ENCODE measurements at places on chromosomes 6 and 20.
A peak's percentile ranks its signal among the peaks of the same experiment; 100 is the strongest.

- DNase-seq = no peak
Measured at GRCh38 chr20:50969435-50969834, 10.8 kb downstream of the MOCS3 start.

GRCh38 chr6:169047345-169047744 lies 206.3 kb downstream of the THBS2 start:
- no peak for DNase-seq

GRCh38 chr6:24667378-24667803 lies 514 bp downstream of the ACOT13 start:
- no peak for DNase-seq

DNA sequence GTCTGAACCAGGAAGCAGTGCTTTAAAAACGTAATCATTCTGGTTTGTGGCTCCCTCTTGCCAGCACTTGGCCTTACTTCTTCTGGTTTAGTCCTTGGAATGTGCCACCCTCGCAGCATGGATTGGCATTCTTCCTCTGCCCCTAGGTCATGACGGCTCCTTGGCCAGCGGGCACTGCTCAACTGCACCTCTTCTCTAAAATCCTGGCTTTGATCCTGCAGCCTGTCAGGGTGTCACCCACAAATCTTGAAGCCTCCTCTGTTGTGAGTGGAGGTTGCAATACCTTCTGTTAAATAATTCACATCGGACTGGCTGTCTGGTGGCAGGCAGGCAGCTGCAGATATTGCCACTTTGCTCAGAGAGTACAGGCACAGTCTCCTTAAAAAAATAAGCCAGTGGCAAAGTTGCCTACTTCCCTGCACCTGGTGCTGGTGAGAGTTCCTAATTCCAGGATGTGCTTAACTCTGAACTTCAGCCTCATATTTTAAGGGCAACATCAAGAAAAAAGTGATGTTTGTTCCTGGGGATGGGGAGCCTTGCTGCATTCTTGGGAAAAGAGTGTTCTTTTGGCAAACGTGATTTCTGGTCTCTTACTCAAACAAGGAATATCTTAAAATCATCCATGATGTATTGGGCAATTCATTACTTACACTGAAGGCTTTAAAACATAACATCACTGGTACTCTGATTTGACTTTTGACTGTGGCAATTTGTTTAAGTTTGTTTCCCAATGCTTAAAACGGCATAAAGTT lies 179.8 kb downstream of the FOXA2 start:
- DNase-seq = no peak

GRCh38 chr6:44626616-44627015 lies 239.1 kb downstream of the CDC5L start:
- DNase-seq = no peak

- no peak for DNase-seq
Measured at GRCh38 chr6:136737871-136738691, 54.2 kb downstream of the MAP3K5 start.

DNA sequence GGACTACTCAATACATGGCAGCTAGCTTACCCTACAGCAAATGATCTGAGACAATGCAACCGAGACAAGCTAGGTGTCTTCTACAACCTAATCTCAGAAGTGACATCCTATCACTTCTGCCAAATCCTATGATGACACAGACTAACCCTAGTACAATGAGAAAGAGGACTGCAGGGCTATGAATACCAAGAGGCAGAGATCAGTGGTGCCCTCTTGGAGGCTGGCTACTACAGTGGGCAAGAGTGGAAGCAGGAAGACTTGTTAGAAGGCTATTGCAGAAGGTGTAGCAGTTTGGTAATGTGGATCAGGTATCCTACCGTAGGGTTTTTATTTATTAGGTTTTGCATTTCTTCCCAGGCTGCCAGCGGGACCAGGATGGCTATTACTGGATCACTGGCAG lies 30.3 kb downstream of the GSS start:
- no peak for DNase-seq

- no peak for DNase-seq
Measured at GRCh38 chr6:39777661-39778060, 14.5 kb upstream of the DAAM2 start.

- no peak for DNase-seq
Measured at GRCh38 chr6:167091805-167092107, 31.1 kb upstream of the CCR6 start.

DNA sequence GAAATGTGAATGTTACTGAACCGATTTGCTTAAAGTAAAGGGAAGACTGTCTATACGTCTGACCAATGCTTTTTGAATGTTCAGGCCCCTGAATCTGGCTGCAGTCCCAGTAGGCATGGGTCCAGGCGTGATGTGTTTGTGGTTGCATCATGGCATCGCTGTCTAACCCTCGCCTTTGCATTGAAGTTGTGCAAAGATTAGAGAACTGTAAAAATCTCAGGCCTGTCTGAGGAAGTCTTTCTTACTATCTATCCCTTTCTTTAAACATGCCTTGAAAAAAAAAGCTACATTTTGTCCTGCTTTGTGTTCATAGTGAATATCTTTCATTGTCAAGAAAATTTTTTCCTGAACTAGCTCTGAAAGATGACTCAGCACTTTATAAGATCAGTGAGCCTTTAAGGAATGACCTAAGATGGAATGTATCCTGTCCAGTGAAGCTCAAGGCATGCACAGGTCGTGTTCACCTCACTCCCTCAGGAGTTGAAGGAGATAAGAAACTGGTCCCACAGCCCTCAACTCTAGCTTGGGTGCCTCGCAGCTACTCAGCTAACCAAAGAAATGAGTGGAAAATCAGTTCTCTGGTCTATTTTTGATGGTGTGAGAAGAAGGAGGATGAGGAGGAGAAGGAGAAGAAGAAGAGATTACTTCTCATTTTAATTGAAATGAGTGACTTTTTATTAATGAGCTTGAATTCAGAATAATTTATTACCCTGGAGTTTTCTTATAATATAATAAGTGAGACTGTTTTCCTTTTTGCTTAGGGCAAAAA lies 48.6 kb downstream of the TPD52L1 start:
- peak; percentile 51 for DNase-seq

- DNase-seq = no peak
Measured at GRCh38 chr6:90149280-90149679, 147.4 kb downstream of the BACH2 start.

DNA sequence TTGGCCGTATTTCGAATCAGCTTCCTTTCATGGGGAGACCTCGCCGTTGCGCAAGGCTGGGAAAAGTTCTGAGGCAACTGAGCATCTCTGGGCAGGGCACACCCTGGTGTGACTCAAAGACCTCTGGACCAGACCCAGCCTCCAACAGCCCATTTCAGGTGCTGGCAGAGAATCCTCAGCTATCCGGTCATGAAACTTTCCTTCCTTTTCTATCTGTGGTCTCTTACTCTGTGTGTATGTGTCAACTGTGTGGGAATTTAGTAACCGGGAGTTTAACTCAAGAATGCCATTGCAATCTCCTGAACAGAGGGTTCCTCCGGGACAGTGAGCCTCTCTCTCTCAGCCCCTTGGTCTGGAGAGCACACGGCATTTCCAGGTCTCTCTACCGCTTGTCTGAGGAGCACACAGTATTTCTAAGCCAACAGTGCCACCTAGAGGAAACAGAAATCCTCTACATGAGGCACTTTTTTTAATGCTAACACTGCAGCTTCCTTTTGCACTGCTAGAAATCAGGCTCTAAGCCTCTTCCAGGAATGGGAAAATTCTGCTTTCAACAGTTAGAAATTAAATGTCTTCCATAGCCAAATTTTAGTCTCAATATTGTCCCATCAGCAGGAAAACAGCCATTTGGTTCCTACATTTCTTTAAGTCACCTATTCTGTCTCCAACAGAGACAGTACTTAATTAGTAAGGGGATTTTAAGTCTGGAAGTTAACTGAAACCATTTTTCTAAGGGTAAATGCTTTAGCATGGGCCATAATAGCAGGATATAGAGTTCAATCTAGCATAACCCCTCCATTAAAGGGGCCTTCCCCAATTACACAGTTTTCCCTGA lies 32.7 kb downstream of the PLN start:
- peak; percentile 33 for DNase-seq

DNA sequence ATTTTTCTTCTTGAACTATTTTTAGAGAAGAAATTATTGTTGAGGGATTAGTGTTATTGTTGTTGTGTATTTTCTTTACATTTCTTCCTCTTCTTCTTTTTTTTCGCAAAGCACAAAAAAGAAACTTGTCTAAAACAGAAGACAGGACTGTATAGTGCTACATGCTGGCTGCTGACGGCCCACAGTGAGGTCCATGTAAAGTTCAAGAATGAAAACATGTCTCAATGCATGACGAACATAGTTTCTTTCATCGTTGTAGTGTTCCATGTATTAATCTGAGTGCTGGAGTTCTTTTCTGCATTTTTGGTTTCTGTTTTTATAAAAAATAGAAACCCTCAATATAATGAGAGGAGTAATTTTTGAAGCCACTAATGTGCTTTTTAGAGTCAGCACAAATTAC lies 462.9 kb upstream of the MARCKS start:
- DNase-seq = no peak

DNA sequence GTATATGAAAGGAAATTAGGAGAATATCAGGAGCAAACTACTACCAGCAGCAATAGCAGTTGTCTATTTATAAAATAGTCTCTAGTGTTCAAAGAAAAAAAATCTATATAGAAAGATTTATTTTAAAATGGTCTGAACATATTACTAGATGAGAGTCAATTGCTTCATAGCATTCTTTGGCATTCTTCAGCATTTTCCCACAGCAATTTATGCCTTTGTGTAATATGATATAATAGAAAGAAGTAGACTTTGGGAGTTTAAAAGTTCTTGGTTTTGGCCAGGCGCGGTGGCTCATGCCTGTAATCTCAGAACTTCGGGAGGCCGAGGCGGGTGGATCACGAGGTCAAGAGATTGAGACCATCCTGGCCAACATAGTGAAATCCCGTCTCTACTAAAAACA lies 157.0 kb upstream of the PLN start:
- no peak for DNase-seq

DNA sequence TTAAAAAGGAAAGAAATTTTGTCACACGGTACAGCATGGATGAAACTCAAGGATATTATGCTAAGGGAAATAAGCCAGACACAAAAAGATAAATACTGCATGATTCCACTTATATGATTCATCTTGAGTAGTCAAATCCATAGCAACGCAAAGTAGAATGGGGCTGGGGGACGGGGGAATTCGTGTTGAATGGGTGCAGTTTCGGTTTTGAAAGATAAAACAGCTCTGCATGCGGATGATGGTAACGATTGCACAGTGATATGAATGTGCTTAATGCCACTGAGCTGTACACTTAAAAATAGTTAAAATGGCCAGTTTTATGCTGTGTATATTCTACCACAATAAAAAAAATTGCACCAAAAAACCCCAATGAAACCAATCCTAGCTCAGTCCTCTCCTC lies 52.9 kb upstream of the SIRPA start:
- DNase-seq = no peak

DNA sequence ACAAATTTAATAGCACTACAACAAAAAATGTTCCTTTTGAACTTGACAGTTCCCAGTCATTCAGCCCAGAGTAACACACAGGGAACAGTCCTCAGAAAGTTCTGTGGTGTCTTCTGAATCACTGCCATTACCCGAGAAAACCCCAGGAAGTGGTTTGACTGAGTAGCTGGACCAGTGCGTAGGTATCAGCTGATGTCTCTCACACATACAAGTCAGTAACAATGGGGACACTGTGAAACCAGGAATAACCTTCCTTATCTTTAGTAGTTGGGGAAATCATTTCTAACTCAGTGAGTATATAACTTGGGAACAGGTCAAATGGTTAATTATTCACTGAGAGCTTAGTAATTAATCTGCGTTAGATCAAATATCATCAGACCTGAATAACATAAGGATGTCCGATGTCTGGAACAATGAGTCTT lies 73.1 kb downstream of the HIVEP2 start:
- DNase-seq = no peak

DNA sequence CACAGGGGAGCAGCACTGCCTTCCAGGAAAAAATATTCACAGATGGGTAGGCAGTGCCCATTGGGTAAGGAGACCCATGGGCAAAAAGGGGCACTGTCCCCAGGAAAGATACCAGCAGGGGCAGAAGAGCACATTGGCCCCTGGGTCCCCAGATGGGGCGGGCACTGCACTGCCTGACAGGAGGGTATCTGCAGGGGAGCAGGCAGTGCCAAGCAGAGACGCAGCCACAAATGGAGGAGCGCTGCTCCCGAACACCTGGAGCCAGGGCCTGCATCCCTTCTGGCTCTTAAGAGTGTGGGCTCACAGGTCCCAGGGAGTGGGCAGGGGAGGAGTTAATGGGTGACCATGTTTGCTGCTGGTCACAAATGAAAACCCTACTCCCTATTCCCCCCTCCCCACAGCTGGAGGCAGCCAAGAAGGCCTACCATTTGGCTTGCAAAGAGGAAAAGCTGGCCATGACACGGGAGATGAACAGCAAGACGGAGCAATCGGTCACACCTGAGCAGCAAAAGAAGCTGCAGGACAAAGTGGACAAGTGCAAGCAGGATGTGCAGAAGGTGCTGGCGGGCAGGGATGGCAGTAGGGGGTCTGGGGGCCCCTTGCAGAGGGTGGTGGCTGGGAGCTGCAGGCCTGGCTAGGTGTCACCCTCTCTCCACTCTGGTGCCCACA lies 27.0 kb downstream of the SPDEF start:
- no peak for DNase-seq
